Stimulated activated naive CD4-positive, alpha-beta T cell (primary cell): ENCODE measurements at places on chromosomes 4 and X.

- DNase-seq = no peak
Observed at GRCh38 chrX:101022020-101022419, 29.9 kb downstream of the TRMT2B start.

DNA sequence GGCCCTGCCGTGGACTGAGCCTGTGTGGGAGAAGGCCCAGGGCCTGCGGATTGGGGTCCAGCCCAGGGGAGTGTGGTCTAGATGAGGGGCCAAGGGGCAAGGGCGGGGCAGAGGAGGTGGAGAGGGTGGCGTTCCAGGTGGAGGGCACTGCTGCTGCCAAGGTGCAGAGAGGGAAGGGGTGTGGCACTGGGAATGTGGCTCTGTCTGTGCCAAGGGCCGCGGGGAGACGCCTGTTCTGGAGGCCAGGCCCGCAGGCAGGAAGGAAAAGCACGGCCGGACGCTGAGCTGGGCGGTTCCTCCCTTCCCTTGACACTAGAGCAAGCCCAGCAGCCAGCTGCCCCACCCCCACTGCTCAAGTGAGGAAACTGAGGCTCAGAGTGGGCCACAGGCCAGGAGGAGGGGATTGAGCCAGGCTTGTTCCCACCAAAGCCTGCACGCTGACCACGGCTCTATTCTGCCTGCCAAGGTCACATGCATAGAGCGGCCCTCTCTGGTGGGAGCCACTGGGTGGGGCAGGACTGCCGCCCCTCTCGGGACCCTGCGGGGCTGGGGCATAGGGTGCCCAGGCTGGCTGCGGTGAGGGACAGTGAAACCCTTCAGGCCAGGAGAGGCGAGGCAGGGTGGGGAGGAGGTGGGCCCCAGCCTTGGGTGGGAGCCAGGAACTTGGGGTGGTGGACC lies 13.0 kb downstream of the SH3BP2 start:
- no peak for DNase-seq

GRCh38 chr4:17688011-17688441 lies 73.6 kb downstream of the MED28 start:
- no peak for DNase-seq

GRCh38 chr4:144578681-144579080 lies 67.3 kb upstream of the HHIP start:
- DNase-seq = no peak

DNA sequence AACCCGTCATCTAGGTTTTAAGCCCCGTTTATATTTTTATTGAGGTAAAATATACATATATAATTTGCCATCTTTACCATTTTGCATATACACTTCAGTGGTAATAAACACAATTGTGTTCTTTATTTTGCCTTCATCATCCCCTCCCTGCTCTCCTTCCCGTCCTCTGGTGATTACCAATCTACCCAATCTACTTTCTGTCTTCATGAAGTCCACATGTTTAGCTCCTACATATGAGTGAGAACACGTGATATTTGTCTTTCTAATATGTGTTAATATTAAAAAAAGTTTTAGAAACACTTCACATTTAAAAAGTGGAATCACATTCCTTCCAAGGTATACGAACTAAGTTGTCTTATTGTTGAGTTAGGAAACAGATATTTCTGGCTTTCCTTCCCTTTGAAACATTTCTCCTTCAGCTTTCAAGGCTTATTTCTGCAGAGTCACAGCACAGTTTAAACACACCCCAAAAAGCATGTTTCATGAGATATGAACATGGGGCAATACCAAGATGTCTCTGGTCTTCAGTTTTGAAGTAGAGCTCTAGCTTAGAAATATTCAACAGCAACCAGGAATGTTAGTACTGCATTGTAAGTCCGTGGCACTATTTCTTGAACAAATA lies 35.9 kb downstream of the GYPA start:
- no peak for DNase-seq

DNA sequence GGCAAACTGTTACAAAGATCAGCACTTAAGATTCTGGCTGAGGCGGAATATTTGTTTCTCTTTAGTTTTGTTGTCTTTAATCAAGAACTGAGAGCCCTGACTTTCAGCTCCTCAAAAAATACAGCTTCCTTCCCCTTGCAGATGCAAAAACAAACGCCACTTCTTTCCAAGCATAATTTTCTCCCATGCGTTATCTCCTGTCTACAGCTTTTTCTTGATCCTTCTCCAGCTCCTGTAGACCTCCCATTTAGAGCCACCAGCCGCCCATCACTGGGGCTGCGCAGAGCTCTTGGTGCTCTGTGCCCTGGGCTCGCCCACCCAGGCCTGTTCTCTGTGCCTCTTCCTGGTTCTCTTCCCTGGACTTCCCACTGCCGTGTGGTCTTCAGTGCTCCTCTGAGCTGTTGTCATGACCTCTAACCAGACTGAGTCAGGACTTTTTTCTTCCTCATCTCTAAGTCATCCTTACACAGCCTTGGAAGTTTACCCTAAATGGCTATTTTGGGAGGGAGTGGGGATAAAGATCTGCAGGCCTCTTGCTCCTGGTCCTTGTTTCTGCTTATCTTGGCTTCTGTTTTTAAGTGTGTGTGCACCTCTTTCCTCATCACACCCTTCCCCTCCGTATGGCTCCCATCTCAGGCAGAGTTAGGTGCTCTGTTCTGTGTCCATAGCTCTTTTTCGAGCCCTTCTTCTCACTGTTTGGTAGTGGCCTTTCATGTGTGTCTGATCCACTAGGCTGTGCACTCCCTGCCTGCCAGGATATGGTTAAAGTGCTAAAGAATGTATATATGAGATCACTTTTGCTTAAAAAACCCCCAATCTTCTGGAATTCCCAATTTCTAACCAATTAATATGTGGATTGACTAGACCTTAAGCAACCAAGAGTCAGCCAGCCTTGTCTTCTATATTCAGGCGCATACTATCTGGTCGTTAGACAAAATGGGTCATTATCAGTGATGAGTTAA lies 122.5 kb downstream of the PTTG2 start:
- DNase-seq = no peak

DNA sequence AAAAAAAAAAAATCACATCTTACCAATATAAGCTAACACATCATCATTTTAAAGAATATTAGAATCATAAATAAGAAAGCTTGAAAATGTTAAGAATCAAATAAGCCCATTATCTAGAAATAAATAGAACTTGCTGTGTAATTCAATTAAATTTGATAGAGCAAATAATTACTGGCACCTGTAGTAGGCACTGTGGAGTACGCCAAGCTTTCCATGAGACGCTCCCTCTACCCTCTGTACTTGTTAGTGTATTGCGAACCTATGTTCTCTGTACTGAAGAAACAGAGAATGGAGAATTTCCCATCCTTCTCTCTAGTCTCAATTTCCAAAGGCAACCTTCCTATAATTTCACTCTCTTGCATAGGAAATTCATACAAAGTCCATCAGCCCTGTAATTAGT lies 61.7 kb upstream of the HAND2 start:
- DNase-seq = no peak

DNA sequence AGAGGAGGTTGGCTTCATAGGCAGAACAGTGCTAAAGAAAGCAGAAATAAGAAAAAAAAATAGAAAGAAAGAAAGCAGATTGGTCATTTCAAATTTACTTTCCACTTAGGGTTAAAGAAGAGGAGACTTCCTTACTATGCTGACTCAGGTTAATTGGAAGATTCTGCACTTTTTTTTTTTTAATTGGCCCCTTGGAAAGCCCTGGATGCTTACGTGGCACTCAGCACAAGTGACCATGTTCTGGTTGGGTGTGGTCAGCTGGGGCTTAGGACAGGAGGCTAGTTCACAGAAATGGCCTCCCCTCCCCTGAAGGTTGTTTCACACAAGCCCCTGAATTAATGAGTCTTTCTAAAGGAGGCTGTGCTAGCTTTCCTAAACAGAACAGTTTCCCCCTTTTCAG lies 14.5 kb downstream of the MAGEA9B start:
- DNase-seq = no peak
